Mucosa of gallbladder (tissue), 1 donor: ENCODE measurements at places on chromosomes 3 and 15. TPM values are rescaled to one million over a fixed set of nuclear protein-coding genes. Genes with fewer than 3 reads are reported as not detected.

Gene ELL3
- 8.5 TPM for total RNA-seq

Gene CSPG4
- total RNA-seq = 20.5 TPM

Gene PPP1R14D
- total RNA-seq = 23.4 TPM

- DNase-seq = no peak
Measured at GRCh38 chr3:125107861-125108567, 52.2 kb upstream of the HEG1 start.

Gene PFN2
- total RNA-seq = 60.3 TPM

Gene SLC24A5
- total RNA-seq = not detected

Gene IL20RB
- 0.66 TPM for total RNA-seq

DNA sequence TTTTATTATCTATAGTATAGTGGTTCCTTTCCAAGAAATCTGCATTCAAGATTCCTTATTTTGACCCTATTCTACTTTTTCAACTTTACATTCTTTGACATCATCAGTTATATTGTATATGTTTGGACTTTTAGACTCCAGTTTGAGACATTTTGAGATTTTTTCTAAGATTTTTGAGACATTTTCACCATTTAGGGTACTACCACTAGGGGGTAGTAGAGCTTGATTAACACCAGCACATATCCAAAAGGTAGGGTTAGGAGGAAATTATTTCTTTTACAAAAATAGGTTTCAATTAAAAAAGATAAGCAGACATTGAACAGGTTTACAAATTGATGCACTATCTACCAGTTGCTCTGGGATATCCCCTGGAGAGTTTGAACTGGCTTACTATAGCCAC, 262.5 kb downstream of the SCAPER start:
- DNase-seq = no peak

Gene FBXO40
- total RNA-seq = 0.03 TPM

- DNase-seq = no peak
Measured at GRCh38 chr15:69748576-69749185, 296.1 kb downstream of the RPLP1 start.

DNA sequence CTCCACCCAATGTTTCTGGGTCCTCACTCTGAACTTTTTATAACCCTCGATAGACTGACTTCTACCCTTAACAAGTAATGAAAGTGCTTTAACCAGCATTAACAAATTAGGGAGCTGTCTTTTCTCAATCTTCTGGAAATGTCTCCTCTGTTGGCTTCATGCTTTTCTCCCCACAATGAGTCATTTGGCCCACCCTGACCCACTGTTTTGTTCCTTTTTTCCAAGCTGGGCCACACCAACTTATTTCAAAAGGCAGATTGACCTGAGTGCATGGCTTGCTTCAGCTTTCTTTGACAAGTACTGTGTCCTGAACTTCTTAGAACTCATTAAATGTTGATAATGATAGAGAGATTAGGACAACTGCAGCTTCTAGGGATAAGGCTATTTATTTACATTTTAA, 199.6 kb upstream of the SEMA6D start:
- DNase-seq = peak; percentile 10

Gene INKA1
- 4.4 TPM for total RNA-seq

DNA sequence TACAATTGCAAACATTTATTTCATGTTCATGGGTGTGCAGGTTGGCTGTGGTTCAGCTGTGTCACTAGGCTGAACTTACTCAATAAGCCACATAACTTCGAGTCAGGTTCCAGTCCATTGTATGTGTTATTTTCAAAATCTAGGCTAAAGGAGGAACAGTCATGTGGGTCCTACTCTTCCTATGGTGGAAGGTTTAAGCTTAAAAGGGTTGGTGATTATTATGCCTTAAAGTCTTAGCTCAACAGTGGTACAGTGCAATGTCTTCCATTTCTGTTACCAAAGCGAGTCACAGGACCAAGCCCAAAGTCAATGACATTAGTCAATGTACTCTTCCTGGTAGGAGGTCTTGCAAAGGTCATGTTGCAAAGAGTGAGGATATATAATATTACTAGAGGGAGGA, 78.2 kb downstream of the ATG7 start:
- DNase-seq = no peak
